ENCODE measurements at places on chromosomes 4 and X.

- DNase-seq, result no peak
These were observed 64.5 kb upstream of the BMP2K start for GRCh38 chr4:78711676-78712075.

DNA sequence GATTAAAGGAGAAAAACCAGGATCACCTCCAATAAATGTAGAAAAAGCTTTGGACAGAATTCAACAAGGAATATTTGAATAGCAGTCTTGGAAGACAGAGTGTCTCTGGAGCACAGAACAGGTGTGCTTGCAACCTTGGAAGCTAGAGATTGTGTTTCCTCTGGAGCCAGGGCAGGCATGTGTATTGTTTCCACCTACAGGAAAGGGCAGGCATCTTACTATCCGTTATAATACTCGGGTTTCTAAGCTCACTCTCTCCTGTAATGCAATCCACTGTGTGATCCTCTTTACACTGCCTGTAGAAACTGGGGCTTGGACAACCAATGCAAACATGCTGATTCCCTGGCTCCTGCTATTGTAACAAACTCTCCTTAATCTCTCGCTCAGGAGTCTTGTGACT is 14.4 kb downstream of the CCDC110 start:
- peak; percentile 42 for DNase-seq

GRCh38 chr4:160956875-160957274 is 1206.9 kb downstream of the FSTL5 start:
- DNase-seq, result no peak

GRCh38 chrX:44989995-44990770 is 117.2 kb downstream of the KDM6A start:
- no peak for DNase-seq

DNA sequence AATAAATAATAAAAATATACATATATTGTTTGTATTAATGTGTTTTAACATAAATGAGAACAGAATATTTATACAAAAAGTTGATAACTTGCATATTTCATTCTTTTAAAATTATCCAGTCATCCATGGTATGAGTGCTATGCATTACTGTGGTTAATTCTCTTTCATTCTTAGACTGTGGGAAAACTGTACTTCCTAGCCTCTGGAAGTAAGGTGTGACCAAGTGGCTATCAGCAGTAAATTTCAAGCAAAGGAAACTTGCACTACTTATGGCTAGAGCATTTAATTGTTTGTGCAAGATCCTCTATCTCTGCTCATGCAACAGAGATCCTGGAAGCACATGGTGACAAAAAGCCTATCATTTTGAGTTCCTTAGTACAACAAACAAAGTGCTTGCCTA is 1054.5 kb upstream of the PABPC4L start:
- DNase-seq, result peak; percentile 61

DNA sequence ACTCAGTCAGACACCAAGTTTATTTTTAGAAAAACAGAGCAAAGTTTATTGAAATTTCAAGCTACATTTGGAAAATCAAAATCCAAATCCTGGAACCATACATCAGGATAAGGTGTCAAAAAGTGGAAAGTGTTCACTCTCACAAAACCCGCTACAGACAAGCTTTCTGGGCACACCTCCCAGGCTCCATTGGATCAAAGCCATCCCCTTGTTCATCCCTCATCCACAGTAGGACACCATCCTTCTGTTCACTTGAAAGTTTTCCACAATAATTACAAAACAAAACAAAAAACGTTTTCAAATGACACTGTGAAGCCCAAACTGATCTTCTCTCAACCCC is 62.4 kb downstream of the TSC22D3 start:
- DNase-seq, result no peak

GRCh38 chrX:139178980-139179379 is 351.6 kb upstream of the F9 start:
- no peak for DNase-seq

GRCh38 chr4:97134456-97134855 is 1008.8 kb downstream of the STPG2 start:
- no peak for DNase-seq

- no peak for DNase-seq
These were observed 498.1 kb upstream of the FSTL5 start for GRCh38 chr4:162661913-162662312.

DNA sequence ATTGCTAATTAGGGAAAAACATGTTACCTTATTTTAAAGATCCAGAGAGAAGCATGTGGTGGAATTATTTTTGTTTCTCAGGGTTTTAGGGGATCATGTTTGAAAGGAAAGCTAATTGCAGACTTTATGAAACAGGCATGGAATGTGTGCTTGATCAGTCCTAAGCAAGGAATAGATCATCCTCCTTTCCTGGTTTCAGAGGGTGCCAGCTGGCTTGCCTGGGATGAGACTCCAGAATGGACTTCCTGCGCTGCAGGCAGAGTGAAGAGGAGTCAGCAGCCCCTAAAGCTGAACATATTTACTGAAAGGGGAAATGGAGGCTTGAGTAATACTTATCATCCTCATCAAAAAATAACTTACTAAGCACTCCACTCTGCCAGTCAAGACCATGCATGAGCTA is 13.3 kb downstream of the FGF5 start:
- no peak for DNase-seq

DNA sequence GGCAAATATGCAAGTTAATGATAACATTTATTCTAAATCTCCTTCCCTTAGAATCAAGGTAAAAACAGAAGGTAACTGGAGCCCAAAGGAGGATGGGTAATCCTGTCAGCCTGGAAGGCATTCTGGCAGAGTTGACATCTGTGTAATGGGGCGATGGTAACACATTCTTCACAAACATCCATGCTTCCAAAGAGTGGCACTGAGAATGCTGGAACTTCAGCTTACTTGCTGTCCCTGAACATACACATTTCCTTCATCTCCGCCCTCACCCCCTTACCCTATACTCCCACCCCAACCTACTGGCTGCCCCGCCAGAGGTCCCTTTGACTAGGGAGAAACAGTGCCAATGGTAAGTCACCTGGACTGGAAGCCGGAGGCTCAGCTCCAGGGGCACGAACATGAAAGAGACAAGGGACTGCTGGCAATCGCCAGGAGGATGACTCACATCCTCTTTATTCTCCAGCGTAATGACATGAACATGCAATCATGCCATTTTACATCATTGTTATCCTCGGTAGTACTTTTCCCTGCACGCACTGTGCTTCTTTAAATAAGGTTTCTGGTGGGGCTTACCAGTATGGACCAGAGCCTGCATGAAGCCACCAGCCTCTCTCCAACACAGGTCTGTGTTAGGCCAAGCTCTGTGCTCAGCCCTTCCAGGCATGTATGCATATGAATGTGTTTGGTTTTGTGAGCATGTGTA is 694.2 kb upstream of the TENM3 start:
- peak; percentile 48 for DNase-seq

DNA sequence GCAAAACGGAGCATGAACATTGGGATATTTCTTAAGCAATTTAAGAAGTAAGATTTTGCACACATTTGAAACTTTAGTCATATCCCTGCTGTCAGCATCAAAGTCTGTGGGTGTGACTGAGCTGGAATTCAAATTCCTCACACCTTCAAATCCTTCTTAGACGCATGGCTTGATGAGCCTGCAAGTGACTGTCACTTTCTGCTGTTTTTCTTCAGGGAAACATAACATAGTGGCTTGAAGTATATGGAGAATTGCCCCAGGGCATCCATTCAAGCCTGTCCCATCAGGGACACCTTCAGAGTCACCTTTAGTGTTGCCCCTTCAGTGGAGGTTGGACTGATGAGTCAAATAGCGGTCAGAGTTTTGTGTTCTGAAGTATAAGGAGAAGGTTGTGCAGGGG is 17.4 kb downstream of the FHDC1 start:
- no peak for DNase-seq

DNA sequence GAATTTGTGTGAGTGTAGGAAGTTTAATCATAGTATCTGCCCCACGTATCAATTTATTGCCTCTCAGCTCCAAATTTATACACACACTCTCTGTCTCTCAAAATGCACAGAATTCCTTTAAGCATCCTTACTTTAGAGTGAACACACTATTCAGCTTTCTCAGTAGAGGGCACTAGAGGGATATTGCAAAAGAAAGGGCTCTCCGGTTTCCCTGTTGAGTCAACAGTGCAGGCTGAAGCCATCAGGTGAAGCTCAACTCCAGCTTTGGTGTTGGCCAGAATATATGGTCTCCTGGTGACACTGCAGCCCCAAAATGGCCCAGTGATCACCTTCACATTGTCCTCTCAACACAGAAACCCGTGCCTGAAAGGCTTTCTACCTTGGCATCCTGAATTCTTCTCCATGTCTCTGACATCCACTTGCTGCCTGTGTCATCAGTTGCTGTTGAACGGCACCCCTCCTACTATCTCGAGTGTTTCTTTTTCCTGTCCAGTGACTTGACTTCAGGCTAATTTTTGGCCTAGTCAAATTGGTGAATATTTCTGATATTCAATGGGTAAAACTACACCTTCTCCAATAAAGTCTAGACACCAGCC is 670.5 kb downstream of the GABRG1 start:
- no peak for DNase-seq

- DNase-seq, result no peak
These were observed 240.4 kb upstream of the VEGFC start for GRCh38 chr4:177033135-177033534.

DNA sequence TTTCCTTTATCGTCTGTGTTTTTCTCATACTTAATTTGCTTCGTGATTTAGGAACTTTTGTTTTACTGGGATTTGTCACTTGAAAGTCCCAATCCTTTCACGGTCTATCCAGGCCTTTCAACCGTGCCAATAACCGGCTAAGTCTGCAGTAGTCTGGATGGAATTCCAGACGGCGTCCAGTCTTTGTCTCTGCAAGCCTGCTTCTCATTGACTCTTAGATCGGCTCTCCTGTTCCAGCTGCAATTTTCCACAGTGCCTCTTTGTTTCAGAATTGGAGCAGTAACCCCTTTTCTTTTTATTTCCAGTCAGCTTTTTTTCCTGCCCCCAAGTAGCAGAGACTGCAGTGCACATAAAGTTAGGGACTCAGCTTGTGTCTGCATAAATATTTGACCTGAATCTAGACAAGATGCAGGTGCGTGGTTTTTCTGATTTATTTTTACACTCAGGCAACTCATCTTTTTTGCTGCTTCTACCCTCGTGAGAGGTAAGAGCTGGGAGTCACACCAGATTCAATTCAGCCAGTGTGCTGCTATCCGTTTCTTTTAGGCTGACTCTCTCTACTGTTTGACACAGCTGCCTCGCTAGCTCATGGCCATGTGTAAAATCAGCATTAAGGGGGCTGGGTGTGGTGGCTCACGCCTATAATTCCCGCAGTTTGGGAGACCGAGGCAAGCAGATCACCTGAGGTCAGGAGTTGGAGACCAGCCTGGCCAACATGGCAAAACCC is 37.4 kb upstream of the DHRSX start:
- peak; percentile 1 for DNase-seq

DNA sequence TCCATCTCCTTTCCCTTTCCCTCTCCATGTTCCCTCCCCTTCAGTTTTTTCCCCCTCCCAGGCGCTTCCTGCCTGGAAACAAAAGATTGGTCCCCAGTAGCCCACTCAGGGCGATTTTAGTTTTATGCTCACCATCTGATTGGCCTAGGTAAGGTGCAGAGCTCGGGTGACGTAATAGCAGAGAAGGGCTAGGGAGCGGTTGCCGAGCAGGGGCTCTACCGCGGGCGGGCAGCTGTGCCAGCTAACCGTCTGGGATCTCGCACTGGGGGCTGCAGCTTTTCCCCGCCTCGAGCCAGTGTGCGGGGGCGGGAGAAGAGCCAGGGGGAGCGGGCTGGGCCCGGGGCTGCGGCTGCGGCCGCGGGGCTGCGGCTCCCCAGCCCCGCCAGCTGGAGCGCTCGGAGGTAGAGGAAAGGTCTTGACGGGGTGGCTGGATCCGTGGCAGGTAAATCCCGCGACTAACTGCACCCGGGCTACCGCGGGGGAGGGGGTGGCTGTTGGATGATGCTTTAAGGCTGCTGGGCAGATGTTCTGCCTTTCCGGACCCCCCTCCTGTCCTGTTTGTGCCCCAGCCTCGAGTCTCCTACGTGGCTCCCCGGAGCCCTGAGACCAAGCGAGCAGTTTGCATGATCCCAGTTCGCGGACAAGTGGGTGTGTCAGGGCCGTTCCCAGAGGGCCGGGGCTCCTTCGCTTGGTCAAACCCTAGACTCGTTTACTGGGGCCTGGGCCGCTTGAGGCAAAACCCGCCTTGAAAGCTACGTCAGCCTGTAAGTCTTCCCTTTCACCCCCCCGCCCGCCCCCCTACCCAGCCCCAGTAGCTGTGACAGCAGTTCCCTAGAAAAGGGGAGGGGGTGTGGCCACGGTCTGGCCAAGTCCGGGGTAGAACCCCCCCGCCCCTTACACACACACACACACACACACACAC is at the start of gene PAK3:
Gene PAK3, plus strand, starts transcription at position 218 of the 922 bp plus-strand sequence. CDS start 26,913 bp downstream, outside the sequence.
- peak; percentile 60 for DNase-seq

- no peak for DNase-seq
These were observed 13.1 kb downstream of the RAB33A start for GRCh38 chrX:130184857-130185256.

Data from retinal pigment epithelial cell (primary cell).